ENCODE measurements at places on chromosomes 12 and 14. TPM values are rescaled to one million over a fixed set of nuclear protein-coding genes. Genes with fewer than 3 reads are reported as not detected.

- DNase-seq, result peak; percentile 93
These were observed at the start of gene PPM1A for GRCh38 chr14:60248697-60249318. Gene PPM1A, plus strand, starts transcription at chr14:60249221. Its CDS starts 33,483 bp downstream, at chr14:60282704.

- no peak for DNase-seq
These were observed 1.3 kb upstream of the DYNC1H1 start for GRCh38 chr14:101963052-101963451.

- DNase-seq, result no peak
These were observed 72.2 kb downstream of the TGFB3 start for GRCh38 chr14:75909630-75910029.

- DNase-seq, result no peak
These were observed 11.1 kb upstream of the NPFF start for GRCh38 chr12:53518381-53518780.

DNA sequence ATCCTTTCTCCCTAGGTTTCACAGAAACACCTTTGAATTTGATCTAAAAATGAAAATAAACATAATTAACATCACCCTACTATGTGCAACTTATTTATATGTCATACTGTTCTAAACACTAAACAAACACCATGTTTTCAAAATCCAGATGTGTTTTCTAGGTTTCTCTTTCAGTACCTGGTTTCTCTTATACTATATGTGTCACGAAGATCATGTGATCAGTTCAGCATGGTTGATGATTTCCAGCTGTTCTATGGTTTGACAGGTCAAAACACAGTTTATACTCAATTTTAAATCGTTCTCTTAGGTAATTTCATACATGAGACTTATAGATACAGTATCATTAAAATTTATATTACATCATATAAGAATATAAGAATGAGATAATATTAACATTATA is 373.1 kb downstream of the SOX5 start:
- no peak for DNase-seq

GRCh38 chr12:77998236-77998786 is 167.6 kb downstream of the NAV3 start:
- no peak for DNase-seq

DNA sequence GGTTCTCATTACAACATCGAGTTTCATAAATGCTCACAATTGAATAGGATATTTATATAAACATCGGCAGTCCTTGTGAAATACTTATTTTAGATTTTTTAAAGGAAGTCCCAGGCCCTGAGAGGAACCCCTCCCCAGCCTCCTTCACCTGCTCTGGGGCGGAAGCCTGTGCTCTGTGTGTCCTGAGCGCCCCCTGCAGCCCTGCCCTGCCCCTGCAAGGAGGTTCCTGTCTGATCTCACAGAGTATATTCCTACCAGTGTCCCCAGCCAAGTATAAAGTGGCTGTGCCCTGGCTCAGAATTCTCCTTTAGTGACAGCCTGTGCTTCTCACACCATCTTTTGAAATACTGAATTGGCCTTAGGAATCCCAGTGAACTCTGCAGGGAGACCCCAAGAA is 659.5 kb downstream of the TMEM121 start:
- peak; percentile 2 for DNase-seq

DNA sequence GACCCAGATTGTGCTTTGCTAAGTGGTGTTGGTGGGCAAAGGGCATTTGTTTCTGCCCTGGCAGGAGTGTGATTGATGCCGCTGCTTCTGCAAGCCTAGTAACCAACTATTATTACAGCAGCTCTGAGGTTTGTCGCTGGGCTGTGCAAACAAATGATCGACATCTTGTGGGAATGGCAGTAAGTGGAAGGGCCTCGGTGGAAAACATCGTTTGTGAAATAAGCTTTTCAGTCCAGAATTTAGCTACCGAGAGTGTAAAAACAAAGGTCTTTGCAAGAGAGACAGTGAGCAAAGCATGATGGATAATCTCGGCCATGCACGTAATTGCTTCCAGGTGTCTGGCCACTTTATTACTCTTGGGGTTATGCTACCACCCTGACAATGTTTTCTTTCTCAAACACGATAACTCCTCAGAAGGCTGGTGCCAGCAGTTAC is 397.7 kb upstream of the PRICKLE1 start:
- DNase-seq, result no peak

- DNase-seq, result no peak
These were observed 28.2 kb upstream of the TMEM233 start for GRCh38 chr12:119565404-119565803.

DNA sequence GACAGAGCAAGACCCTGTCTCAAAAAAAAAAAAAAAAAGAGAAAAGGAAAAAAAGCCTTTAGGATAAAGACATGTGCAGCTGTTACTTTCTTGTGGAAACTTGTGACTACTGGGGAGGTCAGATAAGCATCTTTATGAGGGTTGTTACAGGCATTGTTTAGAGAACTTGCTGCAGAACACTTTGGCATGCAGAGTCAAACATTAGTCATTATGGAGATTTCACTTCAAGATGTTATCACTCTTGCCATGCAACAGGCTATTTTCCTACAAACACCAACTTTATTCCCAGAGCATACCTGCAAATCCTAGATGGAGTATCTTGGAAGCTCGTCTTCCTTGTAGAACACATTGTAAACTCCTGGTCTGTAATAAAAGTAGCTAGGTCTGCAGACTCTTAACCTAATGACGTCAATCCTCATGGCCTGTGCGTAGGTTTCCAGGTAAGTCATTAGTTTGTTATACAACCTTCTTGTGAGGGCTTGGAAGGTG is 36.3 kb upstream of the WDR89 start:
- no peak for DNase-seq

DNA sequence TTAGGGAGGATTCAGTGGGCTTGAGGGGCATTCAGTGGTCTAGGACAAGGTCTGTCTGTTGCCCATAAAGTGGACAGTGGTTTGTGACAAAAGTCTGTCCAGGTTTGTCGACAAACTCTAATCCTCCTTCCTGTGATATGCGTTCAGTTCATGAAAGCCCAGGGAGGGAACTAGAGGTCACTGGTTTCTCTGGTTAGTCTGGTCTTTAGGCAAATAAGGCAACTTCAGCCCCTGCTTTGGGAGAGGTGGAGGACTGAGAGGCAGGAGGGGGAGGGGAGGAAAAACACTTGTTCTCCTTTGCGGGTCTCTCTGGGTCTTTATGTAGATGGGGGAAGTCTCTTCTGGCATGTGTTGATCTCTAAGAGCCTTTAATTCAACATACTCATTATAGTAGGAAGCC is 235.1 kb upstream of the PWP1 start:
- no peak for DNase-seq

- DNase-seq, result no peak
These were observed 16.7 kb upstream of the ZDHHC22 start for GRCh38 chr14:77158175-77158881.

- no peak for DNase-seq
These were observed 143.1 kb upstream of the HMGA2 start for GRCh38 chr12:65681226-65681625.

GRCh38 chr12:22672951-22673350 is 48.0 kb downstream of the ETNK1 start:
- peak; percentile 37 for DNase-seq

GRCh38 chr14:66717561-66718140 is 209.7 kb downstream of the GPHN start:
- DNase-seq, result no peak

GRCh38 chr14:52683985-52684520 is 11.3 kb downstream of the ERO1A start:
- peak; percentile 62 for DNase-seq

DNA sequence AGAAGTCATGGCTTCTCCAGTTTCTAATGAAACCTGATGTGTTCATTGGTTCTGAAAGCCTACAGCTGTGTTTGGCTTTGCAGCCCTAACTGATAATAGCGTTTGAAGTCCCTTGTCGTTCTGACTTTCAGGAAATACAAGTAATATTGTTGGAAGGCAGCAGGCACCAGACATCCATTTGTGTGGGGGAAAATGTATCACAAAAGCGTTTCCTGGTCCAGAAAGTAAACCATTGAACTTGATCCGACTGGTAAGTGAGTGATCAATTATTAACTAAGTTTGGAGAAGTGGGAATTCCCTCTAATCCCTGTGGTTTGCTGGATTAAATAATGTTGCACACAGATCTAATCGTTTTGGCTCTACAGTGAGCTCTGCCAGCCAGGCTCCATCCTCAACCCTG is 77.3 kb upstream of the LTA4H start:
- no peak for DNase-seq

DNA sequence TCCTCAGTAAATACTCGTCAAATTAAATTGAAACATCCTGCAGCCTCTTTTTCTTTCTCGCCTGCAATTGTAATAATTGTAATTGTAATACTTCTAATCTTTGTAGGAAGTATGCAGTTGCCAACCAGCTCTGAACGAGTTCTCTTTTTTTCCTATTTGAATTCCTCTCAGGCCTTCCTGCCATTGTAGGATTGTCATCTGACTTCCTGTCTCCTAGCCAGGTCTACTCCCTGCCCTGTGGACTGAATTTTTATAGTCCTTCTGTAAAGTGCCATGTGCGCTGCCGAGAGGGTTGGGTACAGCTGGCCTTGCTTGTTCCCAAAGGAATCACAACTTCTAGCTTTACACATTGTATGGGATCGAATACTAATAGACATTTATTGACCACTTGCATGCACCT is 183.3 kb downstream of the SSPN start:
- no peak for DNase-seq

GRCh38 chr14:77562681-77563080 is 53.8 kb downstream of the SPTLC2 start:
- DNase-seq, result no peak

DNA sequence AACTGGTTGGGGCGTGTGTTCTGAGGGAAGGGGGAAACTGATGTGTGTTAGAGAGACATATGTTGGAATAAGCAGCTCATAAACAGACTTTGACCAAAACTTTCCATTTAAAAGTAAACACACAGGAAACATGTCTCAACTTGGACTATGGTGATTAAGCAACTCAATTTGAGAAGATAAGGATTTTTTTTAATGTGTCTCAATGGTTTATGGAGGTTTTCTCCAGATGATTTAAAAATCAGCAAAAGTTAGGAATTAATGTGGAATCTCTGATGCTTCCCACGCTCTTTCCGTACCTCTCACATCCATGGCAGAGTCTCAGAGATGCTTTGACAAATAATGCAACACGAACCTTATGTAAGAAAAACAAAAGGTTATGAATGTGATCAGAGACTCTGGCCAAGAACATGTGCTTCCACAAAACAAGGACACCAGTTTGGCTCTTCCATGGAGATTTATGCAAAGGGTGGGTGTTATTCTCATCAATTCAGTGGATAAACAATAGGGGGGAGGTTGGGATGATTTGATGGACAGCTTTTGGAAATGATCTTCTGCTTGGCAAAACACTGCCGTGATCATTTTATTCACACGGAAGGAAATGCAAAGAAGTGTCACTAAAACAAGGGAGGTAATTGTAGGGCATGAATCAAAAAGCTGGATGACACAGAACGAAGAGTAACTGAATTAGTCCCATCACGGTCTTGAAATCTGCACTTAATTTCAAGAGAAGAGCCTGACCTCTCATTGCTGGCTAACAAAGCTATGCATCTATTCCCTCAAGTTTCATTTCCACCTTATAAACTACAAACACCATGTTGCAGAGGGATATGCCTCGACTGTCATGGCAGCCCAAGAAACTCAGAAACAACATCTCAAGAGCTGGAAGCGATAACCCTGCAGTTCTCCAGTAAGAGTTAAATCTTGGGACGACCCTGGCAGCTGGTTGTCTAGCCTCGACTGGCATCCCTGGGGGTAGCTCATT is 76.5 kb downstream of the FOXN3 start:
- no peak for DNase-seq

GRCh38 chr14:103448097-103448496 is 62.9 kb downstream of the MARK3 start:
- DNase-seq, result no peak

- no peak for DNase-seq
These were observed 59.4 kb downstream of the EML1 start for GRCh38 chr14:99852578-99852977.

DNA sequence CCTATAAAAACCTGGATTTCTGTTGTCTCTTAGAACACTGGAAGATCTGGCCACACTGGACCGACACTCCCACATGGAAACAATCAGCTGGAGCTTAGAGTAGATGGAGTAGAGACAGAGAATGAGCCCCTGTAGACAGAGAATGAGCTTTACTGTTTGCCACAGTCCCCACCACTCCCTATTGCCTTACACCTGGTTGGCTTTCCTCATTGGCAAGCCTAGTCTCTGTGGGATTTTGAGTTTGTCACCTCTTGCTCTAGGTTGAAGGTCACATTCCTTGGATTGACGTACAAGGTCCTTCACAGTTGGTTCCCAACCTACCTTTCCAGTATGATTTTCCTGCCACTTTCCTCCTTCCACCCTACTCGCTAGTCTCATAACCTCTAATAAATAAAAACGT is 2.0 kb upstream of the HCAR1 start:
- no peak for DNase-seq

DNA sequence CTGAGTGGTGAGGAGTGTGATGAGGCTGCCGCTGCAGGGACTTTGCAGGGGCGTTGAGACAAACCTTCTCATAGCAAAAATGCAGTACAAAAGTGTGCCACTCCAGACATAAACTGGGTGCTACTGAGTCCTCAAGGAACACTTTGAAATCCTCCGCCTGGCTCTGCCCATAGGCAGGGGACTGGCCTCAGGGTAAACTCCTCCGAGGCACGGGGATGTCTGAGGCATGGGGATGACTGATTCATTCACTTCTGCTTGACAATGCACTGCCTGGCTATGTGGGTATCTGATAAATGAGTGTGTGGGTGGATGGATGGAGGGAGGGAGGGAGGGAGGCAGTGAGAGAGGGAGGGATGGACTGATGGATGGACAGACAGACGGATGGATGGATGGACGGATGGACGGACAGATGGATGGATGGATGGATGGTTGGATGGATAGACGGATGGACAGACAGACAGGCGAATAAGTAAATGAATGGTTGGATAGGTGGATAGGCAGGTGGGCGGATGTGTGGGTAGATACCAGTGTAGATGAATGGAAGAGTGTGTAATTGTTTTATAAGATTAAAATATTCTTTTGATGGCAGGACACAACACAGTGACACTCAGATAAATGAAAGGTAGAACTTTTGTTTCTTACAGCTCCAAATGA is 2.1 kb upstream of the BDKRB2 start:
- no peak for DNase-seq

DNA sequence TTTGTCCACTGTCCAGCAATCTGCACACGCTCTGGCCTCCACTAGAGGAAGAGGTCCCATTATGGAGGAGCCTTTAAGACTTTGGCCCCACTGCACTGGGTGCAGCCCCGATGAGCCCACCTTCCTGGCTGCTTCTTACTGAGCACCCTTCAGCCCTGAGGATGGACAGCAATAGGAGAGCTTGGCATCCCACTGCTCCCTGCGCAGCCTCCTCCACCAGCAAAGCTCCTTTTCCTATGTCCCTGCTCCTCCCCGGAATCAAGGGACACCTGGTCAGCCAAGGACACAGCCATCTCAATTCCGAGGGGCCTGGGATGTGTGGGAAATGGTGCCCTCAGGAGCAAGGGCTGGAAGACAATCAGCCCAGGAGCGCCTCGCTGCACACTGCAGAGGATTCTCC is 94.7 kb downstream of the GCH1 start:
- DNase-seq, result no peak

- no peak for DNase-seq
These were observed 462.5 kb downstream of the NAV3 start for GRCh38 chr12:78293059-78293686.

The GLT1D1 gene
- total RNA-seq, result not detected

The E2F7 gene
- 5.0 TPM for total RNA-seq

The CCNB1IP1 gene
- 82.5 TPM for total RNA-seq

The EPYC gene
- total RNA-seq, result 0.87 TPM

The FLVCR2 gene
- total RNA-seq, result 2.5 TPM

The ATL1 gene
- 4.5 TPM for total RNA-seq

Data from SK-MEL-5 (cell line).